ENCODE measurements at places on chromosomes 7 and 10.

DNA sequence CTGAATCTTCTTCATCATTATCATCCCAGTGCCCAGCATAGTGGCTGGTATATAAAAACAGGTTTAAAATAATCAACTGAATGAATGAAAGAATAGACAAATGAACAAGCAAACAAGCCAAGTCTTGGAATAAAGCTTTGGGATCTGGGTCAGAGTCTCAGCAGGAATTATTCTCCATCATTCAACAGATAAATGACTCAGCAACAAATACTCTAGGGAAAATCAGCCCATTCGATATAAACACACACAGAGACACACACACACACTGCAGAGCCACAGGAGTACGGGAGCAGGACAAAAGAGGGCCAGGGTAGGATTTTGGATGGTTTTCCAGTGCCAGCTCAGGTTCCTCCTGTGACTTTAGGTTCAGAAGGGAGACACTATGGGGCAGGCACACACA lies 29.2 kb upstream of the DLX6 start:
- no peak for DNase-seq

- no peak for DNase-seq
Observed at GRCh38 chr10:18960466-18961079, 88.0 kb upstream of the MALRD1 start.

- DNase-seq: no peak
Observed at GRCh38 chr10:123284022-123284421, 129.8 kb downstream of the BUB3 start.

DNA sequence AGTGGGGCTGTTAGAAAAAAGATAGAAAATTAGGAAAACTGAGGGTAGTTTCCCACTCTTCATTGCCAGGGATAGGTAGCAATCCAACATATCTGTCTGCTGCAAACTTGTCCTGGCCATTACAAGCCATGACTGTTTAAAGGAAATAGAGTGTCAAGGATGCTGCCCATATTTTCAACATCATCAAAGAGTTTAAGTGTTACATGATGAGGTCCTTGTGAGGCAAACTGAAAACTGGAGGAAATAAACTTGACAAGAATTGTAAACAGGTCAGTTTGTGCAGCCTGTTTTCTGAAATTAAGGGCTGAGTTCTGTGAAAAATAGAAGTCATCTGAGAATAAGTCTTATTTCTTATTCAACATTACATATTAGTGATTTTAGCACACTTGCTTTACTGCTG lies 78.0 kb downstream of the VWDE start:
- no peak for DNase-seq

DNA sequence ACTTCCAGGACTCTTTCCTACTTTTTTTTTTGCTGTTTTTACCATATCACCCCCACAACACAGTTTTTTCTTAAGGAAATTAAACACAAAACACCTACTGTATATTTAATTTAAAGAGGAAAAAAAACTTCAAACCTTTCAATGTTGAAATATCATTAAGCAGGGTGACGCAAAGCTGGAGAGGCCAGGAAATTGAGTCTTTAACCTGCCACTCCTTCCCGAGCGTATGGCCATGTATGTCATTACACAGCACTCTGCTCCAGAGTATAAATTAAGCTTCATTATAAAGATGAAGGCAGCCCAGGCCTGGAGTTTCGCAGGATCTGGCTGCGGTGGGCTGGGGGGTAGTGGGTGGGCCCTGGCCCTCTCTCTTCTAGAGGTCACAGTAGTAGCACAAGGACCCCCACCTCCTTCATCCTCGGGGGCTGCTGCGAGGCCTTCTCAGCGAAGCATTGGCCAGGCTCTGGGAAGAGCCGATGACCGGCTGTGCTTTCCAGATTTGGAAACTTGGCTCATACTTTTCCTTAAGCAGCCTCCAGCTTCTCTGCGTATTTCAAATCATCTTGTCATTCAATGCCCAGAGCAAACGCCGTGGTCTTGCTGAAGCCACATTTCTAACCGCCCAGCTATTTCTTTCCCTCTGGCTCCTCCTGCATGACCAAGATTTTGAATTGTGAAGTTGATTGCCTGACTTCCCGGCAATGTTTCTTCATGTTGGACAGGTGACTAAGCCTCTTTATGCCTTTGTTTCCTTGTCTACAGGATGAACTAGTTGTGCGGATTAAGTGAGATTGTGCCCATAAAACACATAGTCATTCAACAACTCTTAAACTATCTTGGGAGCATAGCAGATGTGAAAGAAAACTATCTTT lies 765.1 kb downstream of the SUGCT start:
- DNase-seq: no peak

DNA sequence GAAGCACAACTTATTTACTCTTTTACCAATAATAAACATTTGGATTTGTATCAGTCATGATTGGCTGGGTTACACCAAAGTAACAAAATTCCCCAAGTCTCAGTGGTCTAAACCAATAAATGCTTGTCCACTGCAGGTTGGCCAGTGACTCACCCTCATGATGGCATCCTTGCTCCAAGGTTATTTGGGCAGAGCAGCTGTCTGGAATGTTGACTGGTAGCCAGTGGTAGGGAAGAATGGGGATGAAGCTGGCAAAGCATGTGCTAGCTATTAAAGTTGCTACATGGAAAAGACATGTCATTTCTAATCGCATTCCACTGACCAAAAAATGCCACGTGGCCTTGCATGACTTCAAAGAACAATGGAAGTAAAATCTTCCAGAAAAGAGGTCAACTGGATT lies 1168.7 kb upstream of the CELF2 start:
- no peak for DNase-seq

DNA sequence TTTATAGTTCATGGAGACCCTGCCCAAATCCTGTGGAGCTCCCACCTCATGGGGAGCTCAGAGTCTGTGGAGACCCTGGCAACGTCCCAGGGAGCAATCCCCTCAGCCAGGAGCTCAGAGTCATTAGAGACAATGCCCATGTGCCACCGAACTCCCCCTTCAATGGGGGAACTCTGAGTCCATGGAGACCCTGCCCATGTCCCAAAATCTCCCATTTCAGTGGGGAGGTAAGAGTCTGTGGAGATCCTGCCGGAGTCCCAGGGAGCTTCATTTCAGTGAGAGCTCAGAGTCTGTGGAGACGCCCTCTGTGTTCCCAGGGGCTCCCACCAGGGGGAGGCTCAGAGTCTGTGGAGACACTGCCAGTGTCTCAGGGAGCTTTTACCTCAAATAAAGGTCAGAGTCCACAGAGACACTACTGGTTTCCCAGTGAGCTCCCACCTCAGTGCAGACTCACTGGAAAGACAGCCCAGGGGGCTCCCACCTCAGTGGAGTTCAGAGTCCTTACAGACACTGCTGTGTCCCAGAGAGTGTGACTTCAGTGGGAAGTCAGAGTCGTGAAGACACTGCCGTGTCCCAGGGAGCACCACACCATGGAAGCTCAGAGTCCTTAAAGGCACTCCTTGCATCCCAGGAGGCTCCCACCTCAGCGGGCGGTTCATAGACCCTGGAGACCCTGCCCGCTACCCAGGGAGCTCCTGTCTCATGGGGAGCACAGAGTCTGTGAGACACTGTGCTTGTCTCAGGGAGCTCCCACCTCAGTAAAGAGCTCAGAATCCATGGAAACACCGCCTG lies 5.0 kb downstream of the MYO1G start:
- no peak for DNase-seq

- DNase-seq: no peak
Observed at GRCh38 chr7:102119925-102120324, 166.7 kb upstream of the SH2B2 start.

DNA sequence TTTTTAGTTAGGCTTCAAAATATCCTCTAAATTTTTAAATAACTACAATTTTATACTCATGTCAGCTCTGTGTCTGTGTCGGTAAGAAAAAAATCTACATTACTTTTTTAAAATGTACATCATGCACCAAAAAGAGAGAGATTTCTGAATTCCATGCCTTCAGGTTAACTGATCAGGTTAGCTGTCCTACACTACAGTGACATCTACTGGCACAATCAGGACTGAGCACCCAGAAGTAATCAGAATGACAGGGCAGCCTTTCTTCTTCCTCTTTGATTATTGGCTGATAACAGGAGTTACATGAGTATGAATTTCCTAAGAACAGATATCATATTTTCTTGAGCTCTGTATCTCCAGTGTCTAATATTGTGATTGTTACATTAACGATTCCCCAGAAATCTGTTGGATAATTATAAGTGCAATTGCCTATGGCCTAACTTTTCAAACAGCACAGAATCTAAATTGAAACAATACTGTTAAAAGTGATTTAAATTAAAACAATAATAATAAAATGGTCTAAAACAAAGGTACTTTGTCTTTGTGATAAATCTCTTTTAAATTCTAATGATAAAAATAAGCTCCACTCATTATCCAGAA lies 41.8 kb upstream of the HYCC1 start:
- peak; percentile 36 for DNase-seq

DNA sequence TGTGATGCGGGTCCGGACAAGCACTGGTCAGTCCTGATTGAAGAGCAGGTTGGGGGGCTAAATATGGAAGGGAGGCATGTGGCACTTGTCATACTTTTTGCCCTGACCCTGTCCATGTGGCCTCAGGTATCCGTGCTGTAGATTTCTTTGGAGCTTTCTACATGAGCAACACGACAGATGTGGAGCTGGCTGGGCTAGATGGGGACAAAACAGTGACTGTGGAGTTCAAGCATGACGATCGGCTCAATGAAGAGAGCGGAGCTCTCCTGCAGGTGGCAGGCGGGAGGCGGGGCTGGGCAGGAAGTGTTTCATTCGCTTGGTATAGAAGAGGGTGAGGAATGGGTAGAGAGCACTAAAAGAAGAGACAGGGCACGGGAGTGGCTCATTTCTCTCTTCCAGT lies 13.0 kb upstream of the CHCHD1 start:
- DNase-seq: no peak

DNA sequence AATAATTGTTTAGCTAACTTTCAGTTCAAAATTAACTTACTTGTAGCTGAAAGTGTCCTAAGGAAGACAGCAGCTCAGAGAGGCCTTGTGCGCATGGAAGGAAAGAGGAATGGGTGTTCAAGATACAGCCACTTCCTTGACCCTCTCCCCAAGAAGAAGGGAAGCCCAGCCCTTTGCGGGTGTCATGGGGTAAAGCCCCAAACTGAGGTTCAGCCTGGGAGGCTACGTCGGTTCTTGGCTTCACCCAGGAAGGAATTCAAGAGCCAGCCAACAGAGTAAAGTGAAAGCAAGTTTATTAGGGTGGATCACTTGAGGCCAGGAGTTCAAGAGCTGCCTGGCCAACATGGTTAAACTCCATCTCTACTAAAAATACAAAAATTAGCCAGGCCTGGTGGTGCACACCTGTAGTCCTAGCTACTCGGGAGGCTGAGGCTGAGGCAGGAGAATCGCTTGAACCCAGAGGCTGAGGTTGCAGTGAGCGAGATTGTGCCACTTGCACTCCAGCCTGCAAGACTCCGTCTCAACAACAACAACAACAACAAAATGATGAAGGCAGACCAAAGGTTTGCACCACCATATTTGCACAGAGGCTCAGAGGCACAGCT lies 15.9 kb downstream of the GPRIN2 start:
- DNase-seq: no peak

- peak; percentile 62 for DNase-seq
Observed at GRCh38 chr7:35839860-35840854, 39.3 kb downstream of the SEPTIN7 start.

DNA sequence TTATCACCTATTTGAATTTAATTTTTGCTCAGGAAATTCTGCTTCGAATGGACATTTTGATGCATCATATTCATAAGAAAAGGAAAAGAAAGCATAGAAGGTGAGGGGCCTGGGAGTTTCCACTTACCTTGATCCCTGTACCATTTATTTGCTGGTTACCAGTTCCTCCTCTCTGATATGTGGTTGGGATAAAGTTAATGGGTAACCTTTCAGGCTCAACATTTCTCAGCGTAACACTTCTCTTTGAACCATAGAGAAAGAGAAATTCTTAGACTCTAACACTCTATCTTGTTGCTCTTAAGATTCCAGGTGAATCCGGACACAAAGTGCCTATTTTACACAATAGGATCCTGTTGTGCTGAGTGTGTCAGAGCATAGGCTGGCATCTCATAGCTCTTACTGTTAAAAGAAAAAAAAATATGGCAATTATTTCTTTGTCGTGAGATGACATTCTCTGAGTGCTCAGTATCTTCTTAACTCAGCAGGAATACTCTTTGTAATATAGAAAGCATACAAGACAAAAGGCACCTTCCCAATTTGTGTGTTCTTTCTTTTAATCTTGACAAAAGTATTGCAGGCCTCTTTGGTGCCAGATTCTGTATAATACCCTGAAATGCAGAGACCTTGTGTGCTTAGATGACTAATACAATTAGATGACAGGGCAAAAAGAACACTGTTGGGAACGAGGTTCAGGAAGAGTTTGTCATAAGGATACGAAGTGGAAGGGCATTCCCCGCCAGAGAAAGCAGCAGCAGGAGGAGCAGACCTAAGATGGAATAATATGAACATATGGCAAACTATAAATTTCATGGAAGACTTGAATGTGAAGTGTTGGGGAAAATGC lies 689.6 kb downstream of the NRG3 start:
- DNase-seq: peak; percentile 22

DNA sequence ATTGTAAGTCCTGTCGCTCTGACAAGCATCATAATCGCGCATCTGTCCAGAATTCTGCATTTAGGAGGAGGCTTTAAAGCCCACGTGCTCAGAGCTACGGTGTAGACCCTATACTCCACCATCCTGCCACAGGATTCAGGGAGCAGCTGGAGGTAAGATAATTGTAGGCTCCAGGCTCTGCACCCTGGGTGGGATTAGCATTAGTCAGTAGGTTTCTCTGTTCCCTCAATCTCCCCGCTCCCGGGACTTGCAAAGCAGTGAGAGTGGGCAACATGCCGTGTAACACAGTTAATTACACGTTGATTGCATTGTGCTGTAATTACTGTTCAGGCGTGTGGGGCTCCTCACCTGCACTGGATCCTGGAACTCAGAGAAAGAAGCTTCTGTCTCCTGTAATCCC lies 89.3 kb upstream of the CUX1 start:
- no peak for DNase-seq

DNA sequence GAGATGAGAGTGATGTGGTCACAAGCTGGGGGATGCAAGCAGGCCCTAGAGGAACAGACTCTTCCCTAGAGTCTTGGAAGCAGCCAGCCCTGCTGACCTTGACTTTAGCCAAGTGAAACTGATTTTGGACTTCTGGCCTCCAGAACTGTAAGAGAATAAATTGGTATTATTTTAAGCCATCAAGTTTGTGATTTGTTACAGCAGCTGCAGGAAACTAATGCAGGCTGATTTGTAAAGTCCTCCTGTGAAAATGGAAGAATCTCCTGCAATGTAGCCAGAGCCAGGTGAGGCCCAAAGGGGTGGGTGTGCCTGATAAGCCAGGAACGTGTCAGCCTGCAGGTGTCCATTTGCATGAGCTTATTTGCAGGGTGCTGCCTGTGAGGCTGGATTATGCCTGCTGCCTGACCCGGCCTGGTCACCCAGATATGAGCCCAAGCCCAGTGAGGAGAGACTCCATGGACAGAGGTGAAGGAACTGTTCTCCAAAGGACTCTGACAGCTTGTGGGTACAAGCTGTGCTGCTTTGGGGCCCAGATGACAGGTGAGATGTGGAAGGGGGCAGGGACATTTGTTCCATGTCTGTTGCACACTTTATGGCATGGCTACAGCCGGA lies 24.6 kb upstream of the PLEKHA1 start:
- no peak for DNase-seq

- no peak for DNase-seq
Observed at GRCh38 chr7:131546583-131547141, 9.8 kb downstream of the PODXL start.

- no peak for DNase-seq
Observed at GRCh38 chr7:34675749-34676374, 17.8 kb downstream of the NPSR1 start.

- no peak for DNase-seq
Observed at GRCh38 chr10:94103801-94104221, 110.1 kb downstream of the PLCE1 start.

GRCh38 chr10:32068569-32068968 lies 12.3 kb upstream of the KIF5B start:
- no peak for DNase-seq

- no peak for DNase-seq
Observed at GRCh38 chr7:69661342-69661741, 63.1 kb downstream of the AUTS2 start.
